A549 treated with Hydrocortisone at 1 μM for 4 hours (cell line): ENCODE measurements at places on chromosomes 7 and 10. TPM values are rescaled to one million over a fixed set of nuclear protein-coding genes. Genes with fewer than 3 reads are reported as not detected.

Gene INA
- 19.1 to 24.4 TPM (median 19.5 TPM) in 5 replicates for total RNA-seq

Gene RSPH10B
- total RNA-seq, result 0.05 to 0.20 TPM (median 0.12 TPM) in 5 replicates

Gene RSPH10B2
- 0.14 to 0.15 TPM in 2 of 5 replicates, not detected in the others for total RNA-seq

Gene MARVELD1
- total RNA-seq, result 43.3 to 55.7 TPM (median 54.3 TPM) in 5 replicates

Gene GPR15LG
- total RNA-seq, result not detected in 5 replicates

Gene OPN4
- total RNA-seq, result not detected in 5 replicates

Gene PLPP4
- 0.15 TPM in 2 of 5 replicates, not detected in the others for total RNA-seq

Gene COL28A1
- 0.43 to 0.97 TPM (median 0.67 TPM) in 5 replicates for total RNA-seq

Gene FAM20C
- 40.3 to 48.7 TPM (median 44.0 TPM) in 5 replicates for total RNA-seq

Gene MSMB
- total RNA-seq, result 0.29 to 0.42 TPM (median 0.31 TPM) in 3 of 5 replicates, not detected in the others

Gene H2BK1
- total RNA-seq, result not detected in 5 replicates

Gene TBX20
- 1.4 to 2.9 TPM (median 2.2 TPM) in 5 replicates for total RNA-seq

Gene HPSE2
- not detected in 5 replicates for total RNA-seq

Gene CCDC3
- total RNA-seq, result 0.83 to 1.4 TPM (median 1.0 TPM) in 5 replicates

Gene MYL10
- not detected in 5 replicates for total RNA-seq

Gene STAMBPL1
- total RNA-seq, result 23.9 to 30.0 TPM (median 26.5 TPM) in 5 replicates

Gene SLC39A12
- not detected in 5 replicates for total RNA-seq

Gene TSPAN15
- total RNA-seq, result 91.4 to 106 TPM (median 101 TPM) in 5 replicates

Gene DNAJB6
- total RNA-seq, result 85.6 to 164 TPM (median 96.0 TPM) in 5 replicates

Gene ATG9B
- 0.34 to 1.1 TPM (median 0.70 TPM) in 5 replicates for total RNA-seq

Gene LHPP
- total RNA-seq, result 11.6 to 12.8 TPM (median 12.0 TPM) in 5 replicates

Gene CCL24
- total RNA-seq, result not detected in 5 replicates
